ENCODE measurements at places on chromosomes 11 and 22.

DNA sequence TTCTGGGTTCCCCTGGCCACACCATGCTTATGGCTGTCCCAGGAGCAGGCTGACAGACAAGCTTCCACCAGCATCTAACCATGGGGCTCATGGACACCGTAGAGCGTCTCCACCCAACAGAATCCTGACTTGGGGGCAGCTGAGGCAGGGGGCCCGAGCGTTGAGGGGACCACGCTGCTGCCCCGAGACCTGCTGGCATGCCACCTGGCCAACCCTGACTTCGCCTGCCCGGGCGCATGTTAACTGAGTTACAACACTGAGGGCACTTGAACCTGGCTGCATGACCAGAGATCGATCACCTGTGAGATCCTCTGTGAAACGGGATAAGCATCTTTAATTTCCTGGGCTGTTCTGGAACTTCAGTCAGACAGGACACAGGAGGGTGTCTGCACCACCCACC is 13.7 kb downstream of the PPM1F start:
- no peak for DNase-seq

DNA sequence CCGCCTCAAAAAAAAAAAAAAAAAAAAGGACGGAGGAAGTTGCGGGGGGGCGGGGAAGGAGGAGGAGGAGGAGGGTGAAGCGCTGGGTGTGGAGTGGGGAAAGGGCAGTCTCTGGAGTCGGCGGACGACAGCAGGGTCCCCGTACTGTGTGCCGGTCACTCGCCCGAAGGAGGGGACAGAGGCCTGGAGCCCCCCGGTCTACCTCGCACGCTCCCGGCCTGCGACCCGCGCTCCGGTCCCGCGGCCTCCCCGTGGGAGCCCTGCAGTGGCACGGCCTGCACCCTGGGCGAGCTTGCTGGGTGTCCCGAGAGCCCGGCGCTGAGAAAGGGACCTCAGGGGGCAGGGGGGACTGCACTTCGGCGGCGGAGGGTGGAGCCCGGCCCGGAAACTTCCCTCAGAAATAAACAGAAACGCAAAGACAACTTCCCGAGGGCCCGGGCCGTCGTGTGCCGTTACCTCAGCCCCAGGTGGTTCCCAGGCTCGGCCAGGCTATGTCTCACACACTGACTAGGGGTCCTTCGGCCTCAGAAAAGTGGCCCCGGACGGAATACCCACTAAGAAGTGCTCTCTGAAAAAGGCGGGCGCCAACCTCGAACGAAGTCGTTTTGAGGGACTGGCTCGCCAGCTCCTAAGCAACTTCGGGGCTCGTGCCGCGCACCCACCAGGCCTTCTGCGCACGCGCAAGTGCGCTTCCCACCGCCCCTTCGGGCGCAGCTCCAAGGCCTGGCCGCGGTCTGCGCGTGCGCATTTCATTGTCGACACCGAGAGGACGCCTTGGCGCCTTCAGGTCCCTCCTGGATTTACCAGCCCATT is at the start of gene MAJIN:
TSS of gene MAJIN (minus strand) at position 688 of the 813 bp plus-strand sequence. CDS start 12,703 bp downstream, outside the sequence.
- peak; percentile 75 for DNase-seq

DNA sequence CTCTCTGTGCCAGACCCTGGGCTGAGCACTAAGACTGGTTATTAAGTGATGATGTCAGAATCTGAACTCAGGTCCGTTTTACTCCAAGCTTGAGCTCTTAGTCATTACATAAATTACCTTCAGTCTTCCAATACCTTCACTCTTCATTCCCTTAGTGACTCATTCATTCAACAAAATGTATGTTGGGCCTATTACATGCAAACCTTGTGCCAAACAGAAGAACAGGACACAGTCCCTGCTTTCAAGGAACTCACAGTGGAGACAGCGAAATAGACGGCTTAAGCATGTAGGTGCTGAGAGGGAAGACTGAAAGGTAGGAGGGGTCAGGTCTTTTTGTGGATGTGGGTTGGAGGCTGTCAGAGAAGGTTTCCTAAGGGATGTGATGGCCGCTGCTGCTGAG is 3.3 kb downstream of the KCTD14 start:
- no peak for DNase-seq

GRCh38 chr11:14980854-14981253 is 8.7 kb upstream of the CALCA start:
- no peak for DNase-seq

GRCh38 chr22:43431808-43432554 is 20.2 kb downstream of the MPPED1 start:
- no peak for DNase-seq

DNA sequence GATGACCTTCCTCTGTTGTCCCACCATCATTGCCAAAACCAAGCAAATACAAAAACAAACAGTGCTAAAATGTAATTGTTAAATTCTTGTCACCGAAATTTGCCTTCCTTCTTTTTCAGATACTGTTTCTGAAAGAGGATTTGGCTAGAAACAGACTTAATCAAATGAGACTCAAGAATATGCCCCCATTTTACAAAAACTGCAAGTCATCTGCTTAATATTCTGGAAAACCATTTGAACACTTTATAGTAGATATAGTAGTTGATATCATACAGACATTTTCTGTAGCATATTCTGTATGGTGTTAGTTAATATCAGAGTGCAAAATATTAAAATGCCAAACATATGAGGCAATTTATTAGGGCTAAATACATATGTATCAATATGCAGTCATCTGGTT is 3.5 kb downstream of the OR5M1 start:
- DNase-seq = no peak

- no peak for DNase-seq
Observed at GRCh38 chr22:20889025-20889704, 28.0 kb upstream of the CRKL start.

- no peak for DNase-seq
Observed at GRCh38 chr11:31996159-31996881, 94.6 kb upstream of the RCN1 start.

- DNase-seq = no peak
Observed at GRCh38 chr11:32584921-32585320, 1.3 kb downstream of the EIF3M start.

- no peak for DNase-seq
Observed at GRCh38 chr11:126345759-126346585, 9.5 kb upstream of the ST3GAL4 start.

DNA sequence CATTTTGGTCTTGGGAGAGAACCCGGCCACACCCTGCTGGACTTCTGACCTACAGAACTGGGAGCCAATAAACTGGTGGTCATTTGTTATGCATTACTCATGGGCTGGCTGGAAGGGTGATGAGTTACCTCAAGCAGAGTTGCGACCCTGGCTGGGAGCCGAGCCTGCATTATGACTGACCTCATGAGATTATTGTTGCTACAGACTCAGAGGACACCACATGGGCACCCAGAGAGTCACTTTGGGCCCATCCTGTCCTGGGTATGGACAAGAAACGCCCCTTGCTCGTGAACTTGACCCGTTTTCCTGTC is 531.7 kb downstream of the TBC1D22A start:
- DNase-seq = no peak

DNA sequence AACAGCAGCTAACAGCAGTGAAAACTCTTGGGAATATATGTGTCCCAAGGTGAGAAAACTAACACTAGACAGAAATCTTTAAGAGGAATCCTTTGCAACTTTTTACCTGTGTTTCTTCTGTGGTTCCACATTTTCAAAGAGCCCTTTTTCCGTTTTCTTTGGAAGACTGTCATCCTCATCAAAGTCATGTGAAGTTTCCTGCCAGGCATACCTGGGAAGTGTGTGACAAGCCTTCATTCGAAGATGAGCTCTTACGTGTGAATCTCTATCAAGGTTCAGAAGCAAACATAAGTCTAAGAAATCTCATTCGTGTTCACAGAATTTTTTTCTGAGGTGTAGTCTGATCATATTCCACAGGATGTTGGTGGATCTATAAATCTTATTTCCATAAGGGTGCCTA is 330.6 kb upstream of the MPPED2 start:
- DNase-seq = no peak

- no peak for DNase-seq
Observed at GRCh38 chr22:32814285-32814860, 12.9 kb downstream of the TIMP3 start.

DNA sequence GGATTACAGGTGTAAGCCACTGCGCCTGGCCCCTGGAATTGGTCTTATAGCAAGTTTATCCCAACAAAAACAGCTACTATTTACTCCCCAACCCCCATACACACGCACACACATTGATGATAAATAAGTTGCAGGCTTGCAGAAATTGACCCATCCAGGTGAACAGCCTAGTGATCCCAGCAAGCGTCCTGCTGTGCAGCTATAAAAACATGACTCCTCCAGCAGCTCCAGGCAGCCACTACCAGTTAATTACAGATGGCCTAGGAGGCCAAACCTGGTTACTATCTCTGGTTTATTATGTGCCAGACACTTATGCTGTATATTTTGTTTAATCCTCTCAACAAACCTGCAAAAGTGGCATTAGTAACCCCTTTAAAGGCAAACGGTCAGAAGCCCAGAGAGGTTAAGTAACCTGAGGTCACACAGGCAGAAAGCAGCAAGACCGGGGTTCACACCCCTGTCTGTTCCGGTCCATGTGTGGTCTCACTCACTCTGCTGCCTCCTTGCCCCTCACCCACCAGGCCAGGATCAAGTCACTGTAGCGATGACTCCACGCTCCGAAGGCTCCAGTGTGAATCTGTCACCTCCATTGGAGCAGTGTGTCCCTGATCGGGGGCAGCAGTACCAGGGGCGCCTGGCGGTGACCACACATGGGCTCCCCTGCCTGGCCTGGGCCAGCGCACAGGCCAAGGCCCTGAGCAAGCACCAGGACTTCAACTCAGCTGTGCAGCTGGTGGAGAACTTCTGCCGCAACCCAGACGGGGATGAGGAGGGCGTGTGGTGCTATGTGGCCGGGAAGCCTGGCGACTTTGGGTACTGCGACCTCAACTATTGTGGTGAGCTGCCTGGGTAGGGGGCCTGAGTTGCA is 6.6 kb downstream of the F2 start:
- DNase-seq = no peak

GRCh38 chr11:107916671-107917241 is 11.5 kb upstream of the RAB39A start:
- no peak for DNase-seq

DNA sequence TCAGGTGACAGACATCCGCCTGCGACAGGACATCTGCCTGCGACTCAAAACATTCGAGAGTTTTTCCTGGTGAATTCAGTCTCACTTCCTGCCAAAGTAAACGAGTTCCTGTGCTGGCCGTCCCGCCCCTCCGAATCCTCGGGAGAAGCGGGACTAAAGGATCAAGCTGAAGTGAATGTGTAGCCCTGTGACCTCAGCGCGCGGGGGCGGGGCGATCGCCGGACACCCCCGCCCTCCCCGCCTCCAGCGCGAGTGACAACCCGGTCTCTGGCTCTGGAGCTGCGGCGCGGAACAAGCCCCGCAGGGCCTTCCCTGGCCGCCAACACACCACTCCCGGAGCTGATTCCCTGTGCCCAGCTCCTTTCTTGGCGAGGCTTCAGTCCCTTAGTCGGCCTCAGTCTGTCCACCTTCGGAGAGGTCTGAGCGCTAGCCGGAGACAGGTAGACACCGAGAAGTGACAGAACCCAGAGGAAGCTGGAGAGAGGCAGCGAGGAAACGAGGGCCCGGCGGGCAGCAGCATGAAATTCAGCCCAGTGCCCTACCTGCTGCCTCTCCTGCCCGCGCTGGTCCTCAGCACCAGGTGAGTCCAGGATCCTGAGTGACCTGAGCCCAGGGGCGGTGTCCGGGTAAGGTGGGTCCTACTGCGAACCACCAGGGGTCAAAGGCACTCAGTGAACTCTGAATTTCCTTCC is 766.4 kb upstream of the LUZP2 start:
- no peak for DNase-seq

DNA sequence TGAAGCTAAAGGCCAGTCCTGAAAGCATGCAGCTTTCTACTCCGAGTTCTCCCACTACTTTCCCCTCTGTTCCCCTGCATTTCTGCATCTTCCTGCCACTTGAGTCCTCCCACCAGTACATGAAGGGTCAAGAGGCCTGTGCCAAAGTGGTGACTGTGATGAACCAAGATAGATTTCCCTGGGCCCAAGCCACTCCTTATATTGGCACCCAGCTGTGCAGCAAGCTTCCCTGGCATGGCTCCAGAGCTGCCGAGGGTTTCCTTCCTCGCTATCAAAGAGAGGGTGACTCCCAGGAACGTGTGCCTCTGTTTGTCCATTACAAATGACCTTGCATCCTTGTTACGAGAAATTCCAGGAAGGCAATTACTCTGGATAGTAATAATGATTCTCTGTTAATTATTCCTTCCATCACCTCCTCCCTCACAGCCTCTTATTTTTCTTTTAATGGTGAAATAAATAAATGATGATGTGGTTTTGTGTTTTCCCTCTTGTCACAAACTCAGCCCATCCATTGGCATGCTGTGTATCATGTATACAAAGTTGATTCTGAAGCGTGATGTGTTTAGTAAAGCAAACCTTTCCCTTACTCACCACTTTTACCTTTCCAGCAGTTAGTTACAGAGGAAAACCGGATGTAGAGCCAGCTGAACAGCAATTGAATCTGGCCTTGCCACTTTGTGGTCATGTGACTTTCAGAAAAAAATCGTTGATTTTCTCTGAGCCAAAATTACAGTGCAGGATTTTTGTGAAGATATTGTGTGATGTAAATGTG is 8.3 kb downstream of the SRSF8 start:
- no peak for DNase-seq

DNA sequence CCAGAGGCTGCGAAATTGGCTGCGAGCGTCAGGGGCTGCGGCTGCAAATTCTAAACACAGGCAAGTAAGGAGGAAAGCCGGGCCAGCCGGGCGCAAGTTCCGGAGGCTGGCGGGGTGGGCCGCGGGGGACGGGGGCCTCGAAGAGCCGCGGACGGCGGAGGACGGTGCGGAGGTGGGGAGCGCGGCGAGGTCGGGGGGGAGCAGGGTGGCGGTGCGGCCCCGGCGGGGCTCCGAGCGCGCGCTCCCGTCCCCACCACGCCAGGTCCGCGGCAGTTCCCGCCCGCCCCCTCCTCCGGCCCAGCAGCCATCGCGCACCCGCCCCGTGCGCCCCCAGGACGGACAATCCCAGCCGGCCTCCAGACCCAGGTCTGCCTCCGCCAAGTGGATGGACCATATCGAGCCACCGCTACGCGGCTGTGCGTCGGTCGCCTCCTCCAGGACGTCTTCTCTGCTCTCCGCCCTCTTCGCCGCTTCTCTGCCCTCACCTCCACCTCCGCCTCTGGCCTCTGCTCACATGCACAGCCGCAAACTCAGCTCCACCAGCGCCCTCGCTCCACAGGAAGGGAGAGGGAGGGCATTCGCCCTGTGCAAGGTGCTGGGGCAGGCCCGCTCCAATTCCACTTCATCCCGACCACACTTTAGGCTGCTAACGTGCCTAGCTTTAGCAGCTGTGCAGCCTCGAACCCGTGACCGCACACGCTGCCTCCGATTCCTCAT is 7.2 kb downstream of the ELFN2 start:
- DNase-seq = no peak

DNA sequence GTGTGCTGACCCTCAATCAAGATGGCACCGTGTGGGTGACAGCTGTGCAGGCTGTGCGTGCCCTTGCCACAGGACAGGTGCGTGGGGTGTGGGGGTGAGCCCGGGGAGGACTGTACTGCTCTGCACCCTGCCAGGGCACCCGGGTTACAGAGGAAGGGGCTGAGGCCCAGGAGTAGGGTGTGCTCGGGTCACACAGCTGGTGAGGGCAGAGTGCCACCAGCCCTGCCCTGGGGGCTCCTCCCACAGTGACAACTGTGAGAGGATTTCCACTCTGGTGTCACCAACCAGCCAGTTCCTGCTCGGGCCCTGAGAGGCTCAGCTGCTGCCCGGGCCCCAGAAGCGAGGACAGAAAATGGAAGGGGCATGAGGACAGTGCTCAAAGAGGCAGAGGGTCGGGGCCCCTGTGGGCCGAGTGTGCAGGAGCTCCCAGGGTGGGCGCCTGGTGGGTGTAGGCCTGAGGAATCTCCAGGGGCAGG is 20.5 kb downstream of the TRMU start:
- no peak for DNase-seq

Data from stimulated activated CD8-positive, alpha-beta memory T cell treated with anti-CD3 and anti-CD28 coated beads, Interleukin-15, amount 100 ng/mL, for 48 hours (primary cell).